Neuronal stem cell (in vitro differentiated cells): ENCODE measurements at places on chromosomes 1 and 21.

- no peak for DNase-seq
Observed at GRCh38 chr1:108831225-108831624, 25.7 kb downstream of the AKNAD1 start.

DNA sequence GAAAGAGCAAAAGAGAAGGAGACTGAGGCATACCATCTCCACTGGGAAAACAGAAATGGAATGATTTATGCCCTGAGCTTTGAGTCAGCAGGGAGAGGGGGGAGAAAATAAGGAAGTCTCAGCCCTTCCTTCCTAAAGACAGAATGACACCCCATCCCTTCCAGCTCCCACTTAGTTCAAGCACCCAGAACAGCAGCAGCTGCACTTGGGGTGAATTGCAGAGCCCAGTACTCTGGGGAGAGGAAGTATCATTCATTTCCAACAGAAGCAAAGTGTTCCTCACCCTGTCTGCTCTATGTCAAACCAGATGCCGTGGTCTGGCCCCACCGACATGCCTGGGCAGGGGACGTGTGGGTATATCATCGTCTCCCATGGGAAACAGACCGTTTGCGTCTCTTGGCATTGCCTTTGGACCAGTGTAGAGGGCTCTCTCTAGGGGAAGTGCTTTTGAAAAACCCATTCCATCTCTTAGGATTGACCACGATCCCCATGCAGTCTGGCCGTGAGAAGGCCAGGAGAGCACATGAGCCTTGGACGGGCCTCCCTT is 1.1 kb upstream of the KCNJ15 start:
- DNase-seq, result no peak

- DNase-seq, result no peak
Observed at GRCh38 chr1:10056599-10056987, 23.8 kb downstream of the UBE4B start.

DNA sequence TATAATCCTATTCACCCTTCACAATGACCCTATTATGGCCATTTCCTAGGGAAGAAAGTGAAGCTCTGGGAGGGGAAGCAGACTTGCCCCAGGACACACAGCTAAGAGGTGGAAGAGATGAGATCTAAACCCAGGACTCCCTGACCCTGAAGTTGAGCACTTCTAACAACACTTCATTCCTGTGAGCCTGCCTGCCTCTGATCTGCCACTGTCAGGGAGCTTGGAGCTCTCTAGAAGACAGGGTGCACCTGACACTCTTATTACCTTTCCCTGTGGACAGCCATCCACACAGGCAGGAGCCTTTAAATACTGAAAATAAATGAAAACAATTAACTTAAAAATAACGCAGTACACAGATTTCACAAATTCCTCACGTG is 599 bp downstream of the MKNK1 start:
- DNase-seq, result no peak

- no peak for DNase-seq
Observed at GRCh38 chr1:44519035-44519676, 114.1 kb downstream of the RNF220 start.

- DNase-seq, result no peak
Observed at GRCh38 chr1:98172578-98172977, 251.7 kb upstream of the DPYD start.

DNA sequence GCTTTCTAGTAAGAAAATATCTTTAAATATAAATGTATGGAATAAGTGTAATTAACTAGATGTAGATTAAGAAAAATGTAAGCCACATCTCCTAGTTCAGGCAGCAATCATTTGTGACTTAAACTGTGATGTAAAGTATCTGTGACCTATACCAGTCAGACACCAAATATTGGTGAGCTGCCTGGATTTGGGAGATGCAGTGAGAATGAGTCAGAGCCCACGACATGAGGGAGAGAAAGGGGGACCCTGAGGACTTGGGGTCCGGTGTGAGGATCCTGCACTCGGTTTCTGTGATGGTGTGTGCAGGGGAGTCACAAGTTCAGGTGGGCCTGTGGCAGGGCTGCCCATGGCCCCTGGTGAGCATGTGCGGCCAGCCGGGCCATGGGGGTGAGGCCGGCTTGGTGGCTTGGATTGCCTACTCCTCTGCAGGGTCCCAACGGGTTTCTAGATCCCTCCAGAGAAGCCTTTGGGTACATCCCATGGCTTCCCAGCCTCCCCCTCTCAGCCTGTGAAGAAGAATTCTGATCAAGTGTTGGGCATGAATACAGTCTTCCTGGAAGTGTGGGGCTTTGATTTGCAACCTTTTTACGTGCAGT is 19.0 kb upstream of the ABCG1 start:
- no peak for DNase-seq

DNA sequence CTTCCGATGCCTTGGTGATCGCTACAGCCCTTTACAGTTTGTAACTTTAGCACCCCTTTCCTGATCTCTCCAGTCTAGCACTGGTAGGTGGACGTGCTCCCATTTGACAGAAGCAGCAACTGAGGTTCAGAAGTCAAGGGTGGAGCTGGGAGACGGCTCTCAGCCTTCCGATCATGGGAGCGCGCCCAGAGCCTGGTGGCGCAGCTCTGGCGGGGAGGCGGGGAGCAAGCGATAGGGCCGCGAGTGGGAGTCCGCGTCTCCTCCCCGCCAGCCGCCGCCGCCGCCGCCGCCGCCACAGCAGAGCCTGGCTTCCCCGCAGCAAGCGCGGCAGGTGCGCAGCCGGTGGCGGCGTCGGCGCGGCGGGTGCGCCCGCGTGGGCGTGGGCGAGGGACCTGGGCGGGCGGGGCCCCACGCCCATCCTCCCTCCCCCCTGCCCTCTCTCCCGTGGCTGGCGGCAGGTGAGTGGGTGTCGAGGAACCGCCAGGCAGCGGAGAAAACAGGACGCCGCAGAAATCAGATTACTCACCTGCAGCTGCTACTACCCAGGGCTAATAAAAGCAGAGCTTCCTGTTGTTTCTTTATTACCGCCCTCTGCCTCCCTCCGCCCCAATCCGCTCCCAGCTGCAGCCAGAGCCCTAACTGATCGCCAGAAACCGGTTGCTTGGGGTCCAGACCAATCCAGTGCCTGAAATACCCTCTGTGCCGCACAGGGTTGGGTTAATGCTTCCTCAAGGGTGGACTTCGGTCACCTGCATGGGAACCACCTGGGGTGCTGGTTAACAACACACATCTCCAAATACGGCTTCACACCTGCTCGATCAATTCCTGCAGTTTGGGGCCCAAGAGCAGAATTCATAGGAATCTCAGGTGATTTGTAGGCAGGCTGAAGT is 60.2 kb upstream of the ID3 start:
- no peak for DNase-seq

DNA sequence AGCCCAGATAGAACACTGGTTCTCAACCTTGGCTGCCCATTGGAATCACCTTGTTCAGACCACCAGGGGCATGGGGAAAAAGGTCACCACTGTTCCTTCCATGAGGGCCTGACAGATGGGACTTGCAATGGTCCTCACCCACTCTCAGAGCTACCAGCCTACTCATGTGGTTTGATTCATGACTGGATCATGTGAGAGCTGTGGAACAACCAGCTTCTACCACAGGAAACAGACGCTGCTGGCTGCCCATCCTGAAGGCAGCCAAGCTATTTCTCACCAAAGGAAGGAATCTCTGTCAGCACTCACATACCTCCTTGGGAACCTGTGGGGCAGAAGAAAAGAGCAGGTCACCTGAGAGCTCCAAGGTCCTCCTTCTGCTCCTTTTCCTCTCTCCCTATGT is 53.6 kb downstream of the CAPN8 start:
- no peak for DNase-seq

DNA sequence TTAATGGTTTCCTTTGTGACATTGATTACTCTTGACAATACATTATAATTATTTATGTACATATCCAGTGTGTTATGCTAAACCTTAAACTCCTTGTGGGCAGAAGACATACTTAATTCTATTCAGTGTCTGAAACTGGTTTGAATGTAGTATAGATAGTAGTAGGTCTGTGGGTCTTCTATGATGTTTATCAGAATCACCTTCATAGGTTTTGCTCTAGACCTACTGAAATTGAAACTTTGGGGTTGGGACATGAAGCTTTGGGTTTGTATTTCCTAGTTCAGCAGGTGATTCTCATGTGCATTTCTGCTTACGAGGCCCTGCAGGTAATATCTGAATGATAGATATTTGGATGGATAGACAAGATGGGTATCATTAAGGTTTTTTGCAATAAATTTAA is 48.6 kb downstream of the MIGA1 start:
- no peak for DNase-seq

DNA sequence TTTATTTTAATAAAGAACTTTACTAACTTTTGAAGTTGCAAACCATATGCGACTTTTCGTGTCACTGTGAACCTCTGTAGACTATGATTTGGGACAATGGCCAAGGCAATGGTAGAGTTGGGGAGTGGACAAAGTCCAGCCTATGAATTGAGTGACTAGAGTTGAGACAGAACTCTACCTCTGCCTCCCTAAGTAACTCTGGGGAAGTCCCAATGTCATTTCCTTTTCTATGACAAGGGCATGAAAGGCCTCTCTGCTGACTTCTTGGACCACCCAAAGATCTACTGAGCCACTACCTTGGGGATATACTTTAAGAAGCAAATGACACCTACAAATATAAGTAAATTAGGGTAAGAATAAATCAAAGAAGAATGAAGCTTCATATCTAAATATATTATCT is 19.3 kb downstream of the BEND5 start:
- no peak for DNase-seq

GRCh38 chr1:43902058-43902831 is 31.4 kb upstream of the ARTN start:
- no peak for DNase-seq

- DNase-seq, result no peak
Observed at GRCh38 chr1:84737590-84737989, 47.3 kb upstream of the SSX2IP start.

GRCh38 chr1:234550341-234551031 is 59.5 kb downstream of the IRF2BP2 start:
- no peak for DNase-seq

GRCh38 chr1:87140831-87141540 is 187.7 kb upstream of the LMO4 start:
- DNase-seq, result no peak

DNA sequence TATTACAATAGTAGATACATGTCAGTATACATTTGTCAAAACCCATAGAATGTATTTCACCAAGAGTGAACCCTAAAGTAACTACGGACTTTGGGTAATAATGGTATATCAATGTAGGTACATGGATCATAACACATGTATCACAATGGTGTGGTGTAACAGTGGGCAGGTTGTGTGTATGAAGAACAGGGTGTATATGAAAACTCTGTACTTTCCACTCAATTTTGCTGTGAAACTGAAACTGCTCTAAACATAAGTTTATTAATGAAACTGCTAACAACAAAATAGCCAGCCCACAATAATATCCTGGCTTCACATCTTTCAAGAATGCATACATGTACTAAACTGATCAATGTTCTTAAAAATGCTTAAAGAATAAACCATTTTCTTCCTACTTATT is 90.2 kb downstream of the RUSC1 start:
- DNase-seq, result no peak

DNA sequence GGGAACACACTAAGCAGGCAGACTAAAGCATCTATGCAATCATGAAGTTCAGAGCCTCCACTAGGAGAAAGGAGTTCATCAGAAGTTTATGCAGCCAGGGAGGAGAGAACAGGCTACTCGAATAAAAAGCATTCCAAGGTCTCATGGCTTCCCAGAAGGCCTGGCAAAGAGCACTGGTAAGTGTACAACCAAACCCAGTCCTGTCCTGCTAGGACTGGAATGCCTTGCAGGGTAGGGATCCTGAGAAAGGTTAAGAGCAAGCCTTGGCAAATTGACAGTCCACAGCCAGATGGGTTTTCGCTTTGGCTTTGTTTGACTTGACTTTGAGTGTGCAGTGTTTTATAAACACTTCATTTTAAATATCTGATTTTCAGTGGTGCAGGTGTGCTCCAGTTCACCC is 133.6 kb upstream of the ATP1B1 start:
- DNase-seq, result no peak

DNA sequence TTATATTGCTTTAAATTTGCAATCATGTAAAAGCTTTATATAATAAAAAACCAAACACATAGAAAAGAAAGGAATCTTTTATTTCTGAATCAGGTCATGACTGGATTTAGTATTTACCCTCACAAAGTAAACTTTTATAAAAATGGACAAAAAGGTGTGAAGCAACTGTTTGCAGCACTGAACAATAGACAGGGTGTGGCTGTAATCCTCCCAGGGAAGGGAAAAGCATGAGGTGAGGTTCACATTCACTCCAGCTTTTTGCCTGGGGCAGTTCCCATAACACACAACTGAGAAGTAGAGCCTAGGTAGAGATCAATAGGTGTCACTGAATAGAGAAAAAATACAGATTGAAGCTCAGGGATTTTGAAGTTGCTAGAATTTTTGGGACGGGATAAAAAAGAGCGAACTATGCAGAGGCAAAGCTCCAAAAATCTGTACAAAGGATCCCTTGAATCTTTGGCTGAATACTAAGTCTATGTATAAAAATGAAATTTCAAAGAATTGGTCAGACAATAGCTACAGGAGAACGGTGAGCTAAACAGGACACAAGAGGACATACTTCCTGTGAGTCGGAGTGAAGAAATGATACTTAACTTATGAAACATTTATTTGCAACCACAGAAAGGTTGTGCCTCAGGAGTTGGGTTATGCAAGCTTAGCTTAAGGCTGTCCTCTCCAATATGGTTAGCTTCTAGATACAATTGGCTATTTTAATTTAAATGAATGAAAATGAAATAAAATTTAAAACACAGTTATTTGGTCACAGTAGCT is 162.0 kb upstream of the ZP4 start:
- no peak for DNase-seq

DNA sequence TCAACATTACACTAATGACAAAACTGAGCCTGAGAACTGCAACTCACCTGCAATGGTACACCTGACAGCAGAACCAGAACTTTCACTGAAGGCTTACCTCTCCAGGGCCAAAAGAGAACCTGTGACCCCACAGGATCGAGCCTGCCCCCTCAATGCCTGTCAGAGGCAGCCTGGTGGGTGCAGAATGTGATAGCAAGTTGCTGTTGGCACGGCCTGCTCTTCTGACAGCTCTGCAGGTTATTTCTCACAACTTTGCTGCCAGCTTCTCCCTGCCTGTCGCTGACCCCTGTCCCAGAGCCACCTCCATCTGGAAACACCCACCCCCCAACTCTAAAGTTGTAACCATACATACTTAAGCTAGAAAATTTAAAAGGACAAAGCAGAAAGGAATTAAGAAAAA is 35.2 kb downstream of the HIVEP3 start:
- no peak for DNase-seq

DNA sequence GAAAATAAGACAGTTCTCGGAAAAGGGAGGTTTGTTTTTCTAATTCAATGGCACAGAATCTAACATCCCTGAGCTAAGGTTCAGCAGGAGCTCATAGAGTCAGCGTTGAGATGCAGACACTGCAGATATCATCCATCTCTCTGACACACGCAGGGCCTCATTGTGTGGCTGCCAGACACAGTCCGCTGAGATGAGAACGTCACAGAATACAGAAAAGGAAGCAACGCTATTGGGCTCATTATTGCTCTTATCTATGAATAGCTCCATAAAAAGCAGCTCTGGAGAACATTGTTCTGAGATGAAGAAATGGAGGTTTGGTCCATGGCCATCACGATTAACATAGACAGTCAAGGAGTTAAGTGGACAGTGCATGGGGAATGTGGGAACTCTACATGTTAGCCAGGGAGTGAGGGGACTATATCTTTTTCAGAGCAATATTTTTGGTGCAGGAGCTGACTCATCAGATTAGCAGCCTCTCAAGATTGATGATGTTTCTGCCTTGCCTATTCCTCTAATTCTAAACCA is 771.6 kb upstream of the CXADR start:
- no peak for DNase-seq
